ENCODE measurements at places on chromosomes 1 and 21.

DNA sequence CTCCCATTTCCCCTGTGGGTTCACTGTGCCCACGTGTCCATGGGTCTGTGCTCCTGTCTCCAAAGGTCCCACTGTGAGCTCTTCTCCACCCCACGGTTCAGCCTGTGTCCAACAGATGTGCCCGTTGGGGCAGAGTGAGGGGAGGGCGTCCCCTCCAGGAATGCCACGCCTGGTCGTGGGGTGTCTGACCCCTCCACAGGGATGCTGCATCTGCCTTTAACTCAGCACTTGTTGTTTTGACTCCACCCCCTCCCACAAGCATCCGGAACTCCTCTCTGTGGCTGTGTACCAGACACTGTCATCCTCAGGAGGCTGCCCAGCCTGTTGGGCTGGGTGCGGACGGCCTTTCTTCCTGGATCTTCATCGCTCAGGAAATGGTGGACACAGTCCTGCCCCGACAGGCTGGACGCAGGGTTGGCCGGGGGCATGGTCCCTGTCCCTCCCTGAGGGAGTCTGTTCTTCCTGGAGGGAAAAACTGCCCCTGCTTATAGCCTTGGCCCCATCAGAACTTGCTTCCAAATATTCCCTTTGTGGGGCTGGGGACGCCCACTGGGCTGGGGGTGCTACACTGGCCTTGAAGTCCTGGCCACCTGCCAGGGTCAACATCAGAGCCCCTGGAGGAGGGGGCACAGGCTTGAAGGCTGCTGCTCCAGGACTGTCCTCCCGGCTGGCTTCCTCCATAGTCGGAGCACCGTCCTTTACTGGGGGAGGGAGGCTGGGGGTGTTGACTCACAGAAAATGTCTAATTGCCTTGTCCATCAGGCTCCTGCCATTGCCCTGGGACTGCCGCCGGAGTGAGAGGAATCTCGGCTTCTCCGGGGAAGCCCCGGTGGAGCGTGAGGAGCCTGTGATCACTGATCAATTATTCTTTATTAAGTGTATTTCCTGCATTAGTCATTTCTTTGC is 182.0 kb upstream of the C1orf174 start:
- H3K27me3 ChIP-seq, result no peaks in the 10 kb centered on the region
- DNase-seq, result no peak
- no peaks in the 10 kb centered on the region for H3K4me1 ChIP-seq

DNA sequence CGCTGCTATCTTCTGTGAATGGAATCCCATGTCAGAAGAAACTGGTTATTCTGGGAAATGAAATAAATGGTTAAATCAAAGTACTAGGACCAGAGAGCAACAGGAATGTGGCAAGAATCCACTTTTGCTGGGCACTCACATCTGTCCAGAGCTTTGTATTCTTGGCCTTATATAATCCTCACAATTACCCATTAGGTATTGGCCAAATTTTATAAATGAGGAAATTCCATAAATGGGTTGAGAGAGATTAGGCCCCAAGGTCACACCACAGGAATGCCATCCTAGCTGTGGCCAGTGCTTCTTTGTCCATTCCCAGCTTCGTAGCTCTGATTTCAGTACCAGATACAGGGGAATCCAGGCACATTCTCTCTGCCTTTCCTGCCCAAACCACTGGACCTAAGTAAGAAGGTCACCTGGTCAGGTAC is 76.1 kb upstream of the HOOK1 start:
- H3K4me1 ChIP-seq, result no peaks in the 10 kb centered on the region
- peaks cover 16% of the 10 kb centered on the region for H3K36me3 ChIP-seq
- no peak overlapping the region for H3K4me3 ChIP-seq
- H3K27ac ChIP-seq, result no peak overlapping the region
- no peak for DNase-seq

DNA sequence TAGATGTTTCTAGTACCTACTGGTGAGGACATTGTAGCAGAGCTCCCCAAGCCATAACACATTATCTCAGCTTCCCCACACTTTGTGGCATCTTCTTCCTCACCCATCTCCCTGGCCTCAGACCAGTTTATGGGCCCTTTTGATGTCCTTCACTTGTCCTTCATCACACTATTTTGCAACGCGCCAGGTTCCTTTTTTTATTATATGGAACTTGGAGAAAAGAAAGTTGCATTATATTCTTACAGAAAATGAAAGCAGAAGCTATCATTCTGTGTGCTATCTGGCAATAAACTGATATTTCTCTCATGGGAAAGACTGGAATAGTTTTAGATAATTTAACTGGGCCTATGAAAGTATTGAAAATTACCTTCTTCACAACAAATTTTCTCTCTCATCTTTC is 196.9 kb upstream of the ETV3 start:
- no peak for DNase-seq
- no peaks in the 10 kb centered on the region for H3K4me1 ChIP-seq
- no peak overlapping the region for H3K4me3 ChIP-seq
- peaks cover 10% of the 10 kb centered on the region for H3K27me3 ChIP-seq
- H3K27ac ChIP-seq, result no peak overlapping the region

DNA sequence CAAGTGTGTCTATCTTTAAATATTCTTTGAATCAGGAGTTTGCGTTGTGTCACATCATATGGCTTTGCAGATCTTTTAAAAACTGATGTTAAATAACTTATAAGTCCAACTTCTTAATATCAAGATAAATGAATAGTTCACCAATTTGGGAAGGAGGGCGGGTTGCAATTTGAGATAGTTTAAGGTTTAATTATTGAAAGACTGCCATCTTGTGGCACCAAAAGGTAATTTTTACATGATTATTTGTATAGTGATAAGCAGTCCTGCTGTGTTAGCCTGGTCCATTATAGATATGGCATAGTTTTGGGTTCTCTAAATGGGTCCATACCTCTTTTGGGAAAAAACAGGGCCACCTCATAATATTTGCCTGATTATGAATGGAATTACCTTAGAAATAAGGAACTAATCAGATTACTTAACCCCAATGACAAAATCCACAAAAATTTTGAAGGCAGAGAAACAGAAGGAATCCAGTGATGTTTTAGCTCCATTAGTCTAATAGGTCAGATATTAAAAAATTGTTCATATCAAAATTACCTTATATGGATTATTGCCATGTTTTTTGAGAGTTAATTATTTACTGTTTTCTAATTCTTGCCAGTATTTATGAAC is 64.3 kb downstream of the PRKAA2 start:
- H3K27ac ChIP-seq, result no peak overlapping the region
- no peak overlapping the region for H3K4me3 ChIP-seq
- H3K27me3 ChIP-seq, result peaks cover 8% of the 10 kb centered on the region
- H3K36me3 ChIP-seq, result no peaks in the 10 kb centered on the region

GRCh38 chr1:162230096-162230495 is 146.6 kb downstream of the SPATA46 start:
- H3K36me3 ChIP-seq, result no peaks in the 10 kb centered on the region
- H3K4me3 ChIP-seq, result no peak overlapping the region
- no peaks in the 10 kb centered on the region for H3K4me1 ChIP-seq
- no peak for DNase-seq

- no peaks in the 10 kb centered on the region for H3K36me3 ChIP-seq
- no peak overlapping the region for H3K27ac ChIP-seq
- H3K4me1 ChIP-seq, result no peaks in the 10 kb centered on the region
- H3K4me3 ChIP-seq, result no peak overlapping the region
Observed at GRCh38 chr21:27157097-27157496, 190.2 kb upstream of the ADAMTS5 start.

GRCh38 chr1:205832326-205832751 is 17.6 kb downstream of the PM20D1 start:
- H3K4me3 ChIP-seq, result no peak overlapping the region
- H3K27me3 ChIP-seq, result peaks cover 2% of the 10 kb centered on the region
- no peaks in the 10 kb centered on the region for H3K4me1 ChIP-seq
- no peak for DNase-seq

- no peak overlapping the region for H3K27ac ChIP-seq
- H3K36me3 ChIP-seq, result peaks cover 3% of the 10 kb centered on the region
- H3K4me1 ChIP-seq, result peaks cover 29% of the 10 kb centered on the region
- no peak for DNase-seq
Observed at GRCh38 chr1:110218739-110219138, 8.6 kb downstream of the KCNC4 start.

- H3K27ac ChIP-seq, result peak overlapping the region; percentile 96
- H3K4me1 ChIP-seq, result peaks cover 43% of the 10 kb centered on the region
- peak overlapping the region; percentile 98 for H3K4me3 ChIP-seq
Observed at GRCh38 chr21:32726839-32727686, 750 bp downstream of the SYNJ1 start.

DNA sequence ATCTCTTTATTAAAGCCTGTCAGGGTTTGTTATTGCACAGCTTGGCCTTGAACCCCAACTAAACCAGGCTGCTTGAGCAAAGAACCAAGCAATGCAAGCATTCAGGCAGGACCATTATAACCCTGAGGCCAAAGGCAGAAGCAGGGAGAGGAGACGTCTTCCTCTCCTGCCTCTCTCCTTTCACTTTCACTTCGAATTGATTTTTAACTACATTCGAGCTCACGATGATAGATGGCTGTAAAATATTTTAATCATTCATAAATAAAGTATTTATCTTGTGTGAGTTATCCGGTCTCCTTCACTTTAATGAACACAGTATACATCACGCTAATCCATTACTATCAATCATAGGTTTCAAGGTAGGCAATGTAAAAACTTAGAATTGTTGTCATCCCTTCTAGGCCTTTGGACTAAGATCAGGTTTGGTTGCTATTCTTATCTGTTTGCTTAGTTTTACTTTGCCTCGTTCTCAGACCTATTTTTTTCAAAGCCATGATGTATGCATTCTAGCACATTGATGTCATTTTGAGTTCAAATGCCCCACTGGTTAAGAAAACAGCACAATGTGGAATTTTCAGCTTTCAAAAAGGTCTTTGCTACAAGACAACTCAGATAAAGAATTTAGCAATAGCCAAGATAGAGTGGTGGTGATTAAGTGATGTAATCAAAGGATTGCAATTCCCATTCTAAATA is 480.2 kb upstream of the RUNX1 start:
- H3K36me3 ChIP-seq, result no peaks in the 10 kb centered on the region
- peak overlapping the region; percentile 84 for H3K4me3 ChIP-seq
- peak; percentile 9 for DNase-seq
- H3K27ac ChIP-seq, result peak overlapping the region; percentile 93

DNA sequence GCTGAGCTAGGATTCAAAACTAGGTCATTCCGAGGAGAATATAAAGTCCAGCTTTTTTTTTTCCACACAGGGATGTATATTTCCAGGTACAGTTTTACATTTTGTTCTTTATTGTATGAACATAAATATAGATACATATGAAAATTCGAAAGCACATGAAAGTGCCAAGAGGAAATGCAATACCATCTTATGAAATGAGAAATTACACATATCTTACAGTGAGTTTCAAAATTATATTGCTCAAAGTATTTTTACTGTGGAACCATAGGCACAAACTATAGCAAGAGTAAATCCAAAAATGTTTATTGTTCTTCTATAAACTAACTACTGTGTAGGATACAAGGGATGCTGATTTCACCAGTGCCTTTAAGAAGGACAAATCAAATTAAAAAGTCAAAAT is 39.0 kb downstream of the PTPRC start:
- no peak for DNase-seq
- peak overlapping the region; percentile 96 for H3K27ac ChIP-seq
- no peaks in the 10 kb centered on the region for H3K27me3 ChIP-seq

GRCh38 chr1:66761221-66761620 is 9.0 kb downstream of the DYNLT5 start:
- H3K4me1 ChIP-seq, result peaks cover 6% of the 10 kb centered on the region
- no peaks in the 10 kb centered on the region for H3K27me3 ChIP-seq
- H3K36me3 ChIP-seq, result no peaks in the 10 kb centered on the region
- no peak overlapping the region for H3K4me3 ChIP-seq
- no peak overlapping the region for H3K27ac ChIP-seq

- peaks cover 2% of the 10 kb centered on the region for H3K27me3 ChIP-seq
- H3K27ac ChIP-seq, result no peak overlapping the region
- no peaks in the 10 kb centered on the region for H3K36me3 ChIP-seq
- H3K4me1 ChIP-seq, result no peaks in the 10 kb centered on the region
Observed at GRCh38 chr1:10678402-10678801, 118.0 kb downstream of the CASZ1 start.

DNA sequence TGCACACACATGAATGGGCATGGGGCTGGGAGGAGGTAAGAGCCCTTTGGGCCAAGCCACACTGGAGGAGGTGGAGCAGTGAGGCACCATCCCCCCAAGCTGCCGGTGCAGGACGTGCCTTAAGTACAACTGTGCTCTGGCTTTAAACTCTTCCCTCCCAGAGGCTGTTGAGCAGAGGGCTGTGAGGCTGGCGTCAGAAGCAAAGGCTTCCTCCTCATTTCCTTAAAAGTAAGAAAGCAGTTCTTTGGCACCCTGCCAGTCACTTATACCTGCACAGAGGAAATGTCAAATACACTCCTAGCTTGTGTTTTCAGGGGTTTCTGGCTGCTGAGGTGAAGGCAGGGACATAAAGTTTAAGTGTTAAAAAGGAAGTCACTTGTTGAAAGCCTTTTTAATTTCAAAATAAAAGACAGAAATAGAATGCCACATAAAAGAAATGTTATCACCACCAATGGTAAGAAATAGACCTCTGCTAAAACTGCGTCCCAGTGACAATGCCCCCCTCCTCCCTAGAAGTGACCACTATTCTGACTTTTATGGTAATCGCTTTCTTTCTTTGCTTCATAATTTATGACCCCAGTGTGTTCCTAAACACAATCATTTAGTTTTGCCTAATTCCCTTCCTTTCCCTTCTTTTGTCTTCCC is 33.0 kb downstream of the LAMC2 start:
- no peak overlapping the region for H3K4me3 ChIP-seq
- H3K27me3 ChIP-seq, result peaks cover 2% of the 10 kb centered on the region
- no peaks in the 10 kb centered on the region for H3K36me3 ChIP-seq

DNA sequence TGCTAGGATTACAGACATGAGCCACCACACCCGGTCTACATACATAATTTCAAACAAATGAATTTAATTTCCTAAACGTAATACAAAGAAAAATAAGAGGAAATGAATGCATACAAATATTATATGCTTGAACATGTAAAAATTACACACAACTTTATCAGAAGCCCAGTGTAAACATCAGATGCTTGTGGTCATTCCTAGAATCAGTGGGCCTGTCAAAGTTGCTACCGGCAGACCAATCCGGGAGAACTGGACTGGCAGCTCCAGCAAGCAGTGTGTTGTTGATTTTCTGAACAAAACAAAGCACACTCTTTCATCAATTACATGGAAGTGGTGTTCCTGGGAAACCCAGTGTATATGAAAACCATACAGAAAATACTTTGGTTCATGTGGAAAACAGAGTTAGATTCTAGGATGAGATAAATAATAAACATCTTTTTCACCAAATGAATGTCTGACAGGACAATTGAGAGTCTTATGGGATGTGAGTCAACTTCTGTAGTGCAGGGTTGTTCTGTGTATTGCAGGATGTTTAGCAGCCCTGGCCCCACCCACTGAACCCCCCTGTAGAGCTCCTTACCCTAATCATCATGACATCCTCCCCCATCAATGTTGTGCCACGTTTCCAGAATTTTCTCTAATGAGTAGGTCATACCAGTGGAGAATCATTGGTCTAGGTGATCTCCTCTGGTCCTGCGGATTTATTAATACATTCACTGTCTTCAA is 33.8 kb downstream of the MFSD2A start:
- H3K4me1 ChIP-seq, result no peaks in the 10 kb centered on the region
- no peak for DNase-seq
- H3K27ac ChIP-seq, result no peak overlapping the region
- no peak overlapping the region for H3K4me3 ChIP-seq
- no peaks in the 10 kb centered on the region for H3K36me3 ChIP-seq

Measured in activated T-helper 1 cell treated with anti-CD3 and anti-CD28 coated beads, Interleukin-12 subunit alpha, Interleukin-12 subunit beta, Interleukin-2, Interleukin-4 antibody, amounts not matched to agents 30 ng/mL and 10 ng/mL and 1 ng/mL, durations not matched to agents 14 hours and 24 hours and 36 hours (primary cell).